Pancreas (tissue), 10 donors: ENCODE measurements at places on chromosomes 5 and 9. TPM values are rescaled to one million over a fixed set of nuclear protein-coding genes. Genes with fewer than 3 reads are reported as not detected.

GRCh38 chr5:119808474-119808873 lies 179.1 kb downstream of the FAM170A start:
- no peak for DNase-seq

C1QTNF3 gene
- total RNA-seq, result 2.6 TPM

- DNase-seq, result no peak
Measured at GRCh38 chr5:168879929-168880328, 300.8 kb upstream of the PANK3 start.

DNA sequence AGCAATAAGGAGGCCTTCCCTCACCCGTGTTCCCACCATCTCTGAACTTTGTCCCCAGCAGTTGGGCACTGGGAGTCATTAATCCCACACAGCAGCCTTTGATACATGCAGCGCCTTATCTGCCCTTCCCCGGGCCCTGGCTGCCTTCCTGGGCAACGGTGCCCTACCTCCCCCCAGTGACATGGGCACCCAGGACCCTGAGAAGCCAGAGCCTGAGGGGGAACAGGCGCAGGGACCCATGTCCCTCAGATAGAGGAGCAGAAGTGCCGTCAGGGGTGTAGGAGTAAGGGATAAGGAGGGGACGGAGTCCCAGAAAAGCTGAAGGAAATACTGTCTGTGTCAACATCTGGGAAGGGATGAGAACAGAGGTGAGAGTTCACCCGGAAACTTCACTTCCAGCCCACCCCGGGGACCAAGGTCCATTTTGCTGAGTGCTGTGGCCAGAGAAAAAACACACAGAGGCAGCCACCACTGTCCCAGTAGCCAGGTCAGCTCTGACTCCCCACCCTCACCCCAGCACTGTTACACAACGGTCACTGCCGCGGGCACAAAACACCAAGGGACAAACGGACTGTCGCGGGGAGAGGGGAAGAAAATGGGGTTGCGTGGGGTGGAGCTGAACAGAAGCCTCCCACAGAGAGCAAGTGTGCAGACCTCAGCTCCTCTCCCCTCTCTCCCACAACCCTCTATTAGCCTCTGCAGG lies 3.8 kb downstream of the PCDH1 start:
- no peak for DNase-seq

MCC gene
- total RNA-seq, result 3.5 TPM

DNA sequence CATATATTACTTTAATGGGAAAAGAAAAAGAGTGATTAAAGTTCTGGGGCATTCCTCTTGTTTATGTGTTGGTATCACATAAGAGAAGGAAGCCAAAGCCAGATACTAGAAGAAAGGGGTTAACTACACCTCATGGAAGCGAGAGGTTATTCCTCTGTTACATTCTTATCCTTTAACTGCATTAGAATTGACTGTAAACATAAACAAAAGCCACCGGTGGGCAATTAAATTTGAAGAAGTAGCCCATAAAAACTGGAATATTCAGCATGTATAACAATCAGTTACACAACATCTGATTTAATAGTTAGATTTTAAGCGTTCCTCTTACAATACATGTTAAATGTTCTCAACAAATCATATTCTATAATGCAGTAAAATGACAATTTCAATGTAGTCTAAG lies 18.8 kb downstream of the POU5F2 start:
- DNase-seq, result no peak

GRCh38 chr5:59069438-59070079 lies 486.7 kb downstream of the RAB3C start:
- DNase-seq, result no peak

DNA sequence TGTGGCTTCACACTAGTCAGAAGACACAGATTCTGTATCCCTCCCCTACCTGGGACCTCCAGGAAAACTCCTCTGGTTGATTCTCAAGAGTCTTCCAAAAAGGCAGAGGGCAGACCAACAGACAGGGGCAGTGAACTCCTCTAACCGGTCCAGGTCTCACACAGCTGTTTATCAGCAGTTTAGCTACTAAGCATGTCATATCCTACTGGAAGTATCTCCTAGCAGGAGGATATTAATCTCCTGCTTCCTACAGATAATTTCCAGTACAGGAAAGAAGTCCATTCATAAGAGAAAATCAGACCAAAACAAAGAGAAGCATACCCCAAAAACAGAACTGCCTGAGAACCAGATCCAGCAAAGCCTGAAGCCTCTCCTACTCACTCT lies 64.3 kb downstream of the DTWD2 start:
- DNase-seq, result no peak

DNA sequence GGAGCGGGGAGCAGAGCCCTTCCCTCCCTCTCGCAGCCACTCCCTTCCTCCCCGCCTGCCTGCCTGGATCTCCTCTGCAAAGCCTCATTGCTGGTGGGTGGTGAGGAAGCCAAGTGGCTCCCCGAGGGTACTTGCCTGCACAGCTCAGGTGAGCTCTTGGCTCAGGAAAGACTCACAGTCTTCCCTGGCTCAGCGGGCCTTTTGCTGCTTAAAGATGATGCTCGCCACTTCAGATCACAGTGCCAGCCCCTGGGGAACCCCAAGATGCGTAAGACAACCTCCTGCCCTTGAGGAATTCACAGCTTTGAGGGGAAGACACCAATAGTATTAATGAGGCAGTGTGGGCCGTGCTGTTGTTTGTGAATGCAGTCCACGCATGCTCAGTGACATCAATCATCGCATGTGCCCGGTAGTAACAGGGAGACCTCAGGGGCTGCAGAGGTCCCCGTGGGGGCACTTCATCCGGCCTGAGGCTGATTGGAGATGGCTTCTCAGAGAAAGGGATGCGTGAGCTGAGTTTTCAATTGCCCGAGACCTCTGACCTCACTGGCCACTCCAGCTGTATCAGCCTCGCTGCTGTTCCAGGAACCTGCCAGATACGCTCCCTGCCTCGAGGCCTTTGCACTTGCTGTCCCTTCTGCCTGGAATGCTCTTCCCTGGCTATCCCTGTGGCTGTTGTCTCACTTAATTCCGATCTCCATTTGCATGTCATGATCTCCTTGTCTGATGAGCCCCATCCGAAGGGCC lies 36.8 kb downstream of the ERGIC1 start:
- no peak for DNase-seq

- no peak for DNase-seq
Measured at GRCh38 chr5:151678713-151679112, 8.0 kb downstream of the SPARC start.

TMEM232 gene
- total RNA-seq, result 3.5 TPM

UBE2QL1 gene
- 0.61 TPM for total RNA-seq

- no peak for DNase-seq
Measured at GRCh38 chr9:133113163-133113948, 7.7 kb downstream of the RALGDS start.

DNA sequence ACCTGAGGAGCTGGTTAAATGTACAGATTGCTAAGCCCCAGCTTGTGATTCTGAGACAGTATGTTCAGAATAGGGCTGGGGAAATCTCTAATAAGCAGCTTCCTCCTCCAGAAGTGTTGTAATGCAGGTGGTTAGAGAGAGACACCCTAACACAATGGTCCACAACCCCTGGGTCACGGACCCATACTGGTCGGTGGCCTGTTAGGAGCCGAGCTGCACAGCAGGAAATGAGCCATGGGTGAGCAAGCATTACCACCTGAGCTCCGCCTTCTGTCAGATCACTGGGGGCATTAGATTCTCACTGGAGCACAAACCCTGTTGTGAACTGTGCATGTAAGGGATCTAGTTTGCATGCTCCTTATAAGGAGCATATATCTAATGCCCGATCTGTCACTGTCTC lies 61.8 kb downstream of the SLC36A1 start:
- no peak for DNase-seq

- no peak for DNase-seq
Measured at GRCh38 chr5:72518001-72518683, 10.9 kb upstream of the ZNF366 start.

- DNase-seq, result no peak
Measured at GRCh38 chr5:109479260-109479860, 69.6 kb upstream of the PJA2 start.

SPATA31A3 gene
- not detected for total RNA-seq

SCAMP1 gene
- 16.0 TPM for total RNA-seq

DNA sequence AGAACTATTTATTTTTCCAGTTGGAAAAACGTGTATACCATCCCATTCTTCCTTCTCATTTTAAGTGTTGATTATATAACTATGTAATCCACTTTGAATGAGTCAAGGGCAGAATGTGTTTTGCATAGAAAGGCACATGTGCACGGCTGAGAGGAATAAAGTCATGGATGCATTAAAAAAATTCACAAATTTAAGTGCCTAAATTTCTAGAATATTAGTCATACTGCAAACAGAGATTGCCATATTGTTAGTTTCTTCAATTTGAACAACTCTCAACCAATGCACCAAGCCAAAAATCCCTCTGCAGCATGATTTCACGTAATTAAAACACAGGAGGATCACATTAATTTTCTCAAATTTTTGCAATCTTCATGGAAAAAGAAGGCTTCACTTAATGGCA lies 166.3 kb downstream of the MPDZ start:
- no peak for DNase-seq

DNA sequence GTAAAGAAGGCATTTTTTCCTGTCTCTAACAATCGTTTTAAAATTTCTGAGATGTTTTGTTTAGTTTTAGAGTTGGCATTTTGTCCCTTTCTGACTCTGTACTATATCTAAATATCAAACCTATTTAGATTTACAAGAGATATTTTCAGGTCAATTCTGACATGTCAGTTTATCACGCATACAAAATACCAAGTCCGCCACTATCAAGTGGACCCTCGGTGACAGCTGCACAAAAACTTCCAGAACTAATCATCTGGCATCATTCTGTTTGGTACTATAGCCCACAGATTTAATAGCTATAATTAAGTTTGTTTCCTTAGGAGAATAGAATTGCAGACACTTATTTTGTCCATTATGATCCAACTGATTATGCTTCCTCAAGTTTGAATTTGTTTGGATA lies 1278.2 kb downstream of the CDH12 start:
- no peak for DNase-seq

DNA sequence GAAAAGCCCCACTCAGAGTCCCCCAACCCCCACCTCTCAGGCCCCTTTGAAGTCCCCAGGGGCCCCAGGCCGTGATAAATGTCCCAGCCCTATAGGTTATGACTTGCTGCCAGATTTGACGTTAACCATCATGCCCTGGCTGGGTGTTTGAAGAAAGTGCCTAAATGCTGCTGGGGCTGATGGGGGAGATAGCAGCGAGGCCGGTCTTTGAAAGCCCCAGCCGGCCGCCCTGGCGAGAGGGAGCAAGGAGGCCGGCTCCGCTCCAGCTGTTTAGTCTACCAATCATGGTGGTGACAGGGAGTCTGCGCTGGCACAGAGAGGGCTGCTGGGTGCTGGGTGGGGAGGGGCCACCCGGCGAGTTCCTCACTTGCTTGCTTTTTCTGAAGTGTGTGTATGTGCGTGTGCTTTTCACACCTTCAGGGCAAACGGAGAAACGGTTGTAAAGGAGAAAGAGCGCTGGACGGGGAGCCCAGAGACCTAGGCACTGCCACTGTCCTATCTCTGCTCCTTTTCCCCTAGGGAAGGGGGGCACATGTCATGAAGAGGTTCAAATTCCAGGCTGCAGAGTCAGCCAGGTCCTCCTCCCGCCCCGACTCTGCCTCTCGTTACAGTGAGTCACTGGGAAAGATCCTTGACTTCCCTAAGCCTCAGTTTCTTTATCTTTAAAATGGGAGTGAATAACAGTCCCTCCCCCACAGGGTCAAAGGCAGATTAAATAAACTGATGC lies 126.1 kb upstream of the HAND1 start:
- DNase-seq, result no peak

LEAP2 gene
- 0.95 TPM for total RNA-seq

DNA sequence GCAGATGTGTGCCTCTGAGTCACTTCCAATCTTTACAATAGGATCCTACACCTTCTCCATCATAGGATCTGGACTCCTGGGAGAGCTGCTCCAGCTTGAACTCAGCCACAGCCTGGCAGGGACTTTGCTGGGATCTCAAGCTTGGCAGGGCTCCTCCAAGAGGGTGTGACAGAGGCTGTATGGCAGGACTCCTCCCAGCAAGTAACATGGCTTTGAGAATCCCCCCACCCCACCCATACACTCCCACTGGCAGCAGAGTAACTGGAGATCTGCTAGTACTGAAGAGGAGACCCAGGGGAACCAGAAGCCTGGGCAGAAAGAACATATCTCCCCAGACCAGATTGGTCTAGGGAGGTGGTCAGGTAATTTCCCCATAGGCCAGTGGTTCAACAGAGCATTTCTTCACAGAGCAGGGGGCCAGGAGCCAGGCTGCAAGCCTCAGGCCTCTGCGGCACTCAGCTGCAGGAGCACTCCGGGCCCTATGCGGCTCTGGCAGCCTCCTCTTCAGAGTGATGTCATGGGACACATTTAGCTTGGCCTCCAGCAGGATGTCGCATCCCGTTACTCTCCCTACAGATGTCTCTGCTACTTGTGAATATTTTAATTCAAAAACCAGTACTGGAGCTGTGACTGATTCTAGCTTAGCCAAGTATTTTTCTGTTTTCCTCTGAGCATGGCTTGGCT lies 1.7 kb upstream of the ACSL6 start:
- peak; percentile 27 for DNase-seq

LCP2 gene
- 3.2 TPM for total RNA-seq

DNA sequence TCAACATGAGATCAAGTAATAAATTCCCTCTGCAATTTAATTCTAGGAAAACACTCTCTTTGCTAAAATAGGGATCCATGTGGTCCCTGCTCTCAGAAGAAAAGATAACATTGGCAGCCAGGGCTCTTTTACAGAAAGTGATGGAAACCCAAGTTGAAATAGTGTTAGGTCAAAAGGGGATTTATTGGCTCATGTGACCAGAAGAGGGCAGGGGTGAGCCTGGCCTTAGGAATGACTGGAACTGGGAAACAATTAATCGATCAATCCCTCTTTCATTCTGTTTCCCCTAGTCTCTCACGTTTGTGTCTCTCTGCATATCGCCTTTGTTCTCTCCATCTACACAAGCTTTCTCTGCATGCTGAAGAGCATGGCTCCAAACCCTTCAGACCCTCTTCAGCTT lies 58.3 kb upstream of the ALDH1B1 start:
- no peak for DNase-seq

TUSC1 gene
- total RNA-seq, result 4.7 TPM

GABRP gene
- total RNA-seq, result 0.26 TPM

TRIM7 gene
- 1.9 TPM for total RNA-seq

GRCh38 chr9:98370976-98371315 lies 115.5 kb upstream of the TBC1D2 start:
- DNase-seq, result no peak

TLR4 gene
- total RNA-seq, result 1.3 TPM

- DNase-seq, result no peak
Measured at GRCh38 chr5:59799668-59800346, 93.7 kb downstream of the PDE4D start.

TPPP gene
- 4.3 TPM for total RNA-seq

DNA sequence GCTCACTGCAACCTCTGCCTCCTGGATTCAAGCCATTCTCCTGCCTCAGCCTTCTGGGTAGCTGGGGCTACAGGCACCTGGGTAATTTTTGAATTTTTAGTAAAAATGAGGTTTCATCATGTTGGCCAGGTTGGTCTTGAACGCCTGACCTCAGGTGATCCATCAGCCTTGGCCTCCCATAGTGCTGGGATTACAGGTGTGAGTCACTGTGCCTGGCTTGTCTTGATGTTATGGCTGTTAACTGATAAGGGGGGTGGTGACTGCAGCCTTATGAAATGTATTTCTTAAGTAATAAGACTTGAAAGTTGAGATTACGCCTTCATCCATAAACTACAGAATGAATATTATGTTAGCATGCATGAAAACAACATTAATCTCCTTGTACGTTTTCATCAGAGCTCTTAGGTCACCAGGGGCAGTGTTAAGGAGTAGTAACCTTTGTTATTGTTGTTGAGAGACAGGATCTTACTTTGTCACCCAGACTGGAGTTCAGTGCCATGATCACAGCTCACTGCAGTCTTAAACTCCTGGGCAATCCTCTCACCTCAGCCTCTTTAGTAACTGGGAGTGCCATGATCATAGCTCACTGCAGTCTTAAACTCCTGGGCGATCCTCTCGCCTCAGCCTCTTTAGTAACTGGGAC lies 148.3 kb downstream of the ATP10B start:
- no peak for DNase-seq
